GM19239 (cell line): ENCODE measurements at places on chromosomes 1 and 21.

- no peak for DNase-seq
Measured at GRCh38 chr1:213250446-213250845, 199.4 kb downstream of the RPS6KC1 start.

DNA sequence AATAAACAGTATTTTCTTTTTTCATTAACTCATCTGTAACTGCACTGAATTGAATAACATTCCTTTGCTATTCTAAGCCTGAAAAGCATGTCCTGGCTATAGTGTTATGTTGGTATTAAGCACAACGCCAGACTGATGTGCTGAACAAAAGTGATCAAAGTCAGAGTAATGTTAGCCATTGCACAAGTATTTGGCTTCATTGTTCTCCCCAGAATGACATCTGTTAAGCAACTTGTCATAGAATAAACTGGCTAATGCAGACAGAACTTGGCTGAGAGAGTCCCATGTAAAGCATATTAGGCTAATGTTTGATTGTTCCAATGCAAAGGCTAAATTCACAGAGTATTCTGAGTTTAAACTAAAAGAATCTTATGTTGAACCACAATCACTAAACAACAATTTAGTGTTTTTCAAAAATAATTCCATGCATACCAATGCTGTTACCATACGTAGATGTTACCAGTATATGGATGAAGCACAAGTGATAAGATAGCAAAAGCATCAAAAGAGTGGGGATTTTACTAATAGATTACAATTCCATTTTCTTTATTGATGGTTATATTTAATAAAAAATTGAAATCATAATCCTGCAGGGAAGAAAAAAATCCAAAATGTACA is 235.3 kb upstream of the DMRTA2 start:
- no peak for DNase-seq

GRCh38 chr1:235073331-235073967 is 55.2 kb downstream of the TOMM20 start:
- no peak for DNase-seq

DNA sequence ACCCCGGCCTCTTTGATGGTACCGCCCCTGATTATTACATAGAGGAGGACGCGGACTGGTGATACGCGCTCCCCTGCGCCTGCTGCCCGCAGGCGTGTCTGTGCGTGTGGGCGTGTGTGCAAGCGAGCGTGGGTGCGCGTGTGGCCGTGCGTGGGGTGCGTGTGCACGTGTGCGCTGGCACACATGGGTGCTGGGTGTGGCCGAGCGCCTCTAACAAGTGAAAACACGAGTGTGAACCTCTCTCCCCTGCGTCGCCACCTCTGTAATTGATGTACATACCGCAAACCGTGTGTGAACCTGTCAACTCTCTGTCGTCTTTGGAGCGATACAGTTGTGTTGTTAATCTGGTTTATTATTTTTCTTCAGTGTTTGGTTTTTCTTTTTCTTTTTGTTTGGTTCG is 87.8 kb upstream of the TMEM51 start:
- DNase-seq = no peak

GRCh38 chr1:40224040-40224439 is 23.7 kb upstream of the TMCO2 start:
- DNase-seq = no peak

DNA sequence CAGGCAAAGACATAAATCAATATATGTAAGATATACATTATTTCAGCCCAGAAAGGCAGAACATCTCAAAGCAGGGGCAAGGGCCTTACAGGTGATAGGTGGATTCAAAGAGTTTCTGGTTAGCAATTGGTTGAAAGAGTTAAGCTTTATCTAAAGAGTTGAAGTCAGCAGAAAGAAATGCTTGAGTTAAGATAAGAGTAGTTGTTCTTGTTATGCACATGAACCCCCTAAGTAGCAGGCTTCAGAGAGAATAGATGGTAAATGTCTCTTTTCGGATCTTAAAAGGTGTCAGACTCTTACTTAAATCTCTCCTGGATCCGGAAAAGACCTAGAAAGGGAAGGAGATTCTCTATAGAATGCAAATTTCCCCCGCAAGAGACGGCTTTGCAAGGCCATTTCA is 8.3 kb upstream of the ZBTB40 start:
- no peak for DNase-seq
